ENCODE measurements at places on chromosomes 2 and 18.
A peak's percentile ranks its signal among the peaks of the same experiment; 100 is the strongest.

DNA sequence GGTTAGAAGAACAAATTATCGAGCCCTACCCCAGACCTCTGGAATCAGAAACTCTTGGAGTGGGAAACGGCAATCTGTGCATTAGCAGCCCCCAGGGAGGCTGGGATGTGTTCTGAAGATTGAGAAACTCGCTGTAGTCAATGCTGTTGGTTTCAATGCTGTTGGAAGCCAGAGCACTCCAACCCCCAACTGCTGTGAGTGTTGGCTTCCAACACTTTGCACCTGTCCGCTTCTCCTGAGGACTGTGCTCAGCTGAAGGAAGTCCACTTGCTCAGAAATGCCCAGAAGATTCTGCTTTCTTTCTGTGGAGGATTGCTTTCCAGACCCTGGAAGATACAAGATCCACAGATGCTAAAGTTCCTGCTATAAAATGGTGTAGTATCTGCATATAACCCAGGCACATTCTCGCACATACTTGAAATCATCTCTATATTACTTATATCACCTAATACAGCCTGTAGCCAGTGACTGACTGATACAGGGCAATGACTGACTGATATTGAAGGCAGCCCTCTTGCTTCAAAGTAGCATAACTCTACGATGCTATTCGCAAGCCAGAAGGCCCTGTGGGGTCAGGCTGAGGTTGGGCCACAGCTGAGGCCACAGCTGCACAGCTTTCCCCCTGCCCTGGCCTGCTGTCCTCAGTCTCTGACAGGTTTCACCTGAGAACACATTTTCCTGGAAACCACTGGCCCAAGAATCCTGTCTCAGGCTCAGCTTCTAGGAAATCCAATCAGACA, 757.7 kb upstream of the ID2 start:
- no peak for DNase-seq

DNA sequence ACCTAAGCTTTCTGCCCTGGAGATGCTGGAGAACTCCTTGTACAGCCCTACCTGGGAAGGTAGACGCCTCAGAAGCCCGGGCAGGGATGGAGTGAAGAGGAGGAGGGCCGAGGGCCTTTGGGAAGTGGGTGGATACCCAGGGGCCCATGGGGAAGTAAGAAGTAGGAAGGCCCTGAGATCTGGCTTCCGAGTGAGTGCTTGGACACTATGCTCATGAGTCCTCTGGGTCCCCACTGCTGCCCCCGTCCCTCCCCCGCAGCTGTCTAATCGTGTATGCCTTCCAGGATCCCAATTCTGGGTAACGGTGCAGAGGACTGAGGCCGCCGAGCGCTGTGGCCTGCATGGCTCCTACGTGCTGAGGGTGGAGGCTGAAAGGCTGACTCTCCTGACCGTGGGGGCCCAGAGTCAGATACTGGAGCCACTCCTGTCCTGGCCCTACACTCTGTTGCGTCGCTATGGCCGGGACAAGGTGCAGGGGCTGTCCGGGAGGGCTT, 1.1 kb downstream of the DOK1 start:
- DNase-seq, result no peak

DNA sequence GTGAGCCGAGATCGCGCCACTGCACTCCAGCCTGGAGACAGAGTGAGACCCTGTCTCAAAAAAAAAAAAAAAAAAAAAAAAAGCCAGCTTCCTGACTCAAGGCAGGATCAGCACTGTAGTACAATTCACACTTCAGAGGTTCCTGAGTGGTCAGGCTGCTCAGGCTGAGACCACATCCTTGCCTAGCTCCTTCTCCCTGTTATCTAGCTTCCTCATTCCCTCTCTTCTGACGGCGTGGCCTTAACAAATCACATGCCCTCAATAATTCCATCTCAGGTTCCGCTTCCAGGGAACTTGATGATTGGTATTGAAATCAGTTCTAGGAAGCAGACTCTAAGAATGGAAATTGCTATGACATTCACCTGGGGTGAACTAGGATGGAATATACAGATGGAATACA, 29.8 kb upstream of the KDM3A start:
- no peak for DNase-seq

- no peak for DNase-seq
These were observed 216.6 kb downstream of the ZBTB7C start for GRCh38 chr18:48192542-48192941.

- peak; percentile 100 for DNase-seq
These were observed 552 bp upstream of the MXD1 start for GRCh38 chr2:69914164-69914949.

DNA sequence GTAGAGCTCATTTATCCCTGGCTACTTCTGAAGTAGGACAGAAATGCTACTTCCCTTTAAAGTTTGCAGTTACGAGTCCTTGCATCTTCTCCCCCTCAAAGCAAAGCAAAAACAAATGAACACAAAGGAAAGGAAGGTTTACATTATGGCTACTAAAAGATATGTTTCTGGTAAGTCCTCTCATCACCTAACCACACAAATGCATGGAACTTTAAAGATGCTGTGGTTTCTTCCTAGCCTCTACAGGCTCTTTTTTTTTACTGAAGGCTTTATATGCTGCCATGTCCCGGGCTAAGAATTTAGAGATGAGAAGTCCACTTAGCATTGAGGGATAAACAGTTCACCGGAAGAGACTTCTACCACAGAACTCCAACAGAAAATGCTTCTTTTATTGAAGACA, 291.2 kb downstream of the SS18 start:
- peak; percentile 58 for DNase-seq

- DNase-seq, result no peak
These were observed 253.1 kb upstream of the NXPH2 start for GRCh38 chr2:139033300-139033699.

GRCh38 chr2:54579682-54580620, 123.8 kb downstream of the SPTBN1 start:
- no peak for DNase-seq

DNA sequence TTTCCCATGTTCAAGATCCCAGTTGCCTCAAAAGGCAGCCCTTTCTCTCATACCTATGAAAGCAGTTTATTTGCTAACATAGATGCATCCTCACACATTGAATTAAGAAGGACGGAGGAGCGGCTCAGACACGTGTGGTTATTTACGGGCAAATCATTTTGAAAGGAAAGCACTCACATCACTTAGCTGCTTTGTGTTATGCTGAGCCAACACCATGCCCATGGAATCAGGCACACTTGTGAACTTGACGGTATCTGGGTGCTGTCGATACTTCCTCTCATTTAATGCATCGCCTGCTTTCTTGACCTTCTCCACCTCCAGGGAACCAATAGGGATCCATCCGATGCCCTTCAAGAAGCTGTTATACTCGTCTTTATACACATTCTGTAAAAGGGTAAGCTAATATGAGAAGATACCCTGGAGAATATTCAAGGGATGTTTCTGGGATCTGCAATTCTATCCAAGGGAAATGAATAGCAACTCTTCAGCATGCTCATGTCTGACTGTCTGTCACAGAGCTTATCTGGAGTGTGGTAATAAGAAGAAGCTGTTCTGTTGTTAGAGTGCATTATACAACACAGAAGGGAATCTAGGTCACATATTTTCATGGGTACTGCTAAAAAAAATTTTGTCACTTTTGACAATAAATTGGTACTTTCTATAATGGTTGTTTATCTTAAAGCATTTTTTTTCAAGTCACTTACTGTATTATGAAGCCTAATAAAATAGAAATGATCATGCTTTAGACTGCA, 63.3 kb downstream of the NEB start:
- DNase-seq, result no peak

DNA sequence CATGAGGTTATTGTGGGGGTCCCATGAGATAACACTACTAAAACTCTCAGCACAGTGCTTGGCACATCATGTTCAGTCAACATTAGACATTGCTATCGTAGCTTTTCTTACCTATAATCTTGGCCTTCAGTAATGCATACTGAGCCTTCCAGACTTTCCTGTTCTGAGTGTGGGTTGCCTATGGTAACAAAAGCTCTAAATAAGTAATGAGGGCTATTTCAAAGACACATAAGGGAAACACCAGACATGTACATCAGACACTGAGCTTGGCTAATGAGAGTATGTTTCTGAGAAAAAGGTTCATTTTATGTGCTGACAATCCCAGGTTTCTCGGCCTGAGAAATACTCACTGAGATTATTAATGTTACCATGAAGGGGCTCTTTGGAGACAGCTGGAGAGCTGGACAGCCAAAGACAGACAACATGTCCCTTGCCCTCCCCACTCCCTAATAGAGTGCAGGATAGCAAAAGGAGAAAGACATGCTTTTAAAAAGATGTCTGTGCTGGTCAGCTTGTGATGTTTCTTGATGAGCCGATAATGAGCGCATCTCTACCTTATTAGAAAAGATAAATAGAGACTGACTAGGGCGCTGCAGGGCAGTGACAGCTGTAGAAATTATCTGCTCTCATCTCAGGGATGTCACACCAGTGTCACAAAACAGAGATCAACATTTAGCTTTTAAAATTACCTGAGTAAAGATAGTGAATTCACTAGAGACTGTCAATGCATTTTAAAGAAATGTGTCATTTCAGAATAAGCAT, 25.4 kb downstream of the POLE4 start:
- DNase-seq, result no peak

- DNase-seq, result no peak
These were observed 240.1 kb upstream of the MEX3C start for GRCh38 chr18:51437280-51438271.

DNA sequence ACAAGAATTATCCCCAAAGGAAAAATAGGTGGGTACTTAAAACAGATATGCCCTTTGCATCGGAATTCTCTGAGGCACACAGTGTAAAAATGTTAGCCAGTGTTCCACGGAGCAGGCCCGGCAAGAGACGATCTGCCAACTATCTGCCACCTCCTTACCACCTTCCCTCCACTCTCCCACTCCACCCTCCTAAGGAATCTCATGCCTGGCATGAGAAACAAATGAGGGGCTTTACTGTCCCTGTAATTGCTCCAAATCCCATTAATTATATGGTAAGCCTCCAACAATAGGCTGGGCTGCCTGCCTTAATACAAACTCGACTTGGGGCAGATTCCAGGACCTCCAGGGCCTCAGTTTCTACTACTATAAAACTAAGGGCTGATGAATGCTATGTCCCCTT, 102.3 kb downstream of the ZBTB7C start:
- no peak for DNase-seq

GRCh38 chr2:215521031-215521430, 85.2 kb upstream of the FN1 start:
- DNase-seq, result no peak
